ENCODE measurements at places on chromosomes 3 and 15. TPM values are rescaled to one million over a fixed set of nuclear protein-coding genes. Genes with fewer than 3 reads are reported as not detected.

ARPIN gene
- total RNA-seq = 6.6 TPM

TTLL13 gene
- not detected for total RNA-seq

SAMMSON gene
- not detected for total RNA-seq

SEMA6D gene
- 3.0 TPM for total RNA-seq

SCN11A gene
- total RNA-seq = not detected

TEX55 gene
- total RNA-seq = not detected

DNA sequence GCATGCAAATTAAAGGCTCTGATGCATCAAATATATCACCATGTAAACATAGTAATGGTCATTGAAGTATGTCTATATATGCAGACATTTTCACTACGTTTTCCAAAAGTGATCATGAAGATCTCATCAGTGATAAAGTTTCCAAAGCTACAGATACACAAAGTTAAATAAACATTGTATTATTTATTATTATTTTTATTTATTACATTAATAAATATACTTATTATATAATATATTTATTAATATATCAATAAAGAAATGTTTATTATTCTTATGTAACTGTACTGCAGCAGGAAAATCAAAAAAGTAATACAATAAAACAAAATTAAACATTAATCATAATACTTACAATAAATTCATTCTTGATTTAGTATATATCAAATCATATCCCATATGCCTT is 791.2 kb downstream of the GBE1 start:
- no peak for DNase-seq

DNA sequence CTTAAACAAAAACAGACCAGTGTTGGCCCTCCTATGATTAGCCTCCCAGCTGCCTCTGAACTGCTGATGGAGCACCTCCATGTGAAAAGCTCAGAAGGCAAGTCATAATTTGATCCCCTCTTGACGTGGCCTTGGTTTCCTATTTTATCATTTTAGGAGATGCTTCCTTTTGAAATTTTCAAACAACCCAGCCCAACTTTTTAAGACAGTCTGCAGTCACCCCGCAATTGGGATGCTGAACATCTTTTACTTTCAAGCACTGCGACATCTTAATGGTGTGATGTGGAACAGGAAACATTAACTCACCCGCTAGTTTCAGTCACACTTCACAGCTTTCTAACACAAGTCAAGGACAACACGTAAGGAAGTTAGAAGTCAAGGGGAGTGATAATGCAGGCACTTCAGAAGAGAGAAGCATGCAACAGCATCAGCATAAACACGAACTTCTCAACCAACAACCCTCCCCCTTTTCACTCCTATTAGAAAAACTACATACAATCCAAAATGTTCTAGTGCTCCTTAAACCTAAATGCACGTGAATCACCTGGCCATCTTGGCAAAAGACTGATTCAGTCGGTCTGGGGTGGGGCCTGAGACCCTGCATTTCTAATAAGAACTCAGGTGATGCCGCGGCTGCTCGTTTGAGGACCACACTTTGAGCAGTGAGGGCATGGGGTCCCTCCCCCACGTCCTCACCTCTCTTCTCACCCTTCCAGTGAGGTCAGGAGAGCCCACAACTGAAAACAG is 161.5 kb downstream of the FOXP1 start:
- no peak for DNase-seq

- no peak for DNase-seq
These were observed 28.8 kb downstream of the WNT5A start for GRCh38 chr3:55458181-55458790.

- DNase-seq = no peak
These were observed 8.8 kb upstream of the NMD3 start for GRCh38 chr3:161212171-161212771.

- DNase-seq = no peak
These were observed 30.9 kb downstream of the GOLM2 start for GRCh38 chr15:44319385-44319784.

DNA sequence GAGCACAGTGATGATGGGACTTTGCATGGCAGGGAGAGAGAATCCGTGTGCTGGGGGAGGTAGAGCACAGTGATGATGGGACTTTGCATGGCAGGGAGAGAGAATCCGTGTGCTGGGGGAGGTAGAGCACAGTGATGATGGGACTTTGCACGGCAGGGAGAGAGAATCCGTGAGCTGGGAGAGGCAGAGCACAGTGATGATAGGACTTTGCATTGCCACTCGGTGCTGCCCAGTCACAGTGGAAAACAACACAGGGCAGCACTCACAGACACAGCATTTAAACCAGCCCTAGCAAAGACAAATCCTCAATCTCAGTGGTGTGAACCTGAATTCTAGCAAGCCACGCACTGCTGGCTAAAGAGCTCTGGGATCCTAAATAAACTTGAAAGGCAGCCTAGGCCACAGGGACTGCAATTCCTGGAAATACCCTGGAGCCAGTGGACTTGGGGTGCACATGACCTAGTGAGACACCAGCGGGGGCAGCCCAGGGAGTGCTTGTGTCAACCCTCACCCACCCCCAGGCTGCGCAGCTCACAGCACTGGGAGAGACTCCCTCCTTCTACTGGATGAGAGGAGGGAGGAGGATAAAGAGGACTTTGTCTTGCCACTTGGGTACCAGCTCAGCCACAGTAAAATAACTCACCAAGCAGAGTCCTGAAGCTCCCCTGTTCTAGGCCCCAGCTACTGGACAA is 23.4 kb upstream of the TNK2 start:
- DNase-seq = no peak

DNA sequence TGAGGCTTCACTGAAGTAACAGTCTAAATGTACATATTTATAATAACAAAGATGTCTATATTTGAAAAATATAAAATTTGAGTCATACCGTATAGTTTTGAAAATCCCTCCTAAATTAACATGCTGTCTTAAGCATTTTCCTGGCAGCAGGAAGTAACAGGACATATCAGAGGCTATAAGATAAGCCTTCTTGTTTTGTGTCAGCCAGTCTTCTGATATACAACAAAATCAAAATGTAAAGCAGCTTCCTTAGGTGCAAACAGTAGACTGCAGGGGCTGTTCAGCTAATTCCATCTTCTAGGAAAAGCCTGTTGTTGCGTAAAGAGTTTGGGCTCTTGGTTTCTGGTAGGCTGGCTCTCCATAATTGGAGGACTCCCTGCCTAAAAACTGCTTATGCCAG is 56.0 kb downstream of the P3H2 start:
- DNase-seq = no peak

- no peak for DNase-seq
These were observed 51.7 kb downstream of the TAFA4 start for GRCh38 chr3:68880632-68881031.

GRCh38 chr3:108031895-108032294 is 58.9 kb downstream of the CD47 start:
- no peak for DNase-seq

DNA sequence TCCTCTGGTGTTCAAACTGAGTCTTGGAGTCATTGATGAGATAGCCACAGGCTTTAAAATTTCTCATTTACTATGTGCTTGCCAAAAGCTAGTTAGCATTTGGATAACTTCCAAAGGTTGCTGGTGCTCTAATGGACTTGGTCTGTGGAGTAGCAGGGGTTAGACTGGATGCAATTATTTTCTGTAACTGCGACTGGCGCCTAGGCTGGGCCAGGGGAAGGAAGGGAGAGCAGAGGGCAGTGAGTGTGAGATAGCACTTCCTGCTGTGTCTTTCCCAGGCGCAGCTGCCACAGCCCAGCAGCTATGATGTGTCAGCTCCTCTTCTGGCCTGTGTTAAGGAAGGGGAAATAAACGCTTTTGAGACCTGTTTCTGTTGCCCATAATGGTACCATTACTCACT is 98.6 kb downstream of the MYRIP start:
- no peak for DNase-seq

DNA sequence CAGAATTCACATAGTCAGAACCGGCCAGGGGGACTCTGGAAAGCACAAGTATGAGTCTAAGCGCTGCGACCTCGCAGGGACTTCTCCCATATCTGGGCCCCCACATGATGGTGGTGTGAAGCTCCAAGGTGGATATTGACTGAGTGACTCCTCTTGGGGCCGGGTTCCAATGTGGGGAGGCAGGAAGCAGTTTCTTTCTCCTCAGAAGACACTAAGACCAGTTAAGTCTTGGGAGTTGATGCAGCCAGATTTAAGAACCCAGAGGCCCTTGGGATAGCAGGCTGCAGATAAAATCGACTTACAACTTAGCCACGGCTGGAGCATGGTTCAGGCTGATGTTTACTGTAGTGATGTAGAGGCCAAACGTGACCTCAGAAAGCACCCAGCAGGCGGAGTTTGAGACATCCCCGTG is 55.4 kb upstream of the KLF13 start:
- no peak for DNase-seq

GRCh38 chr15:81747482-81747881 is 298.3 kb downstream of the MEX3B start:
- no peak for DNase-seq

DNA sequence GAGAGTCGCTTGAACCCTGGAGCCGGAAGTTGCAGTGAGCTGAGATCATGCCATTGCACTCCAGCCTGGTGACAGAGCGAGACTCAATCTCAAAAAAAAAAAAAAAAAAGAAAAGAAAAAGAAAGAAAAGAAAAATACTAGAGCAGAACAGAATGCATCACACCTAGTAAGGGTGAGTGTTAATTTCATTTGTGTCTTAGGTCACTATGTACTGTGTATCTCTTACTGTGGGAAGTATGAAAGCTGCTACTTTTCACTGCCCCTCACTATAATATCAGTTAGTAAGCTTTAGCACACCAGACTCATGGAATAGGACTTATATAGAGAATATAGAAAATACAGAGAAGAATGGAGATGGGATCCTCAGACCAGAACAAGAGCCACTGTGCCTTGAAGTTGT is 45.9 kb upstream of the RASA2 start:
- no peak for DNase-seq

DNA sequence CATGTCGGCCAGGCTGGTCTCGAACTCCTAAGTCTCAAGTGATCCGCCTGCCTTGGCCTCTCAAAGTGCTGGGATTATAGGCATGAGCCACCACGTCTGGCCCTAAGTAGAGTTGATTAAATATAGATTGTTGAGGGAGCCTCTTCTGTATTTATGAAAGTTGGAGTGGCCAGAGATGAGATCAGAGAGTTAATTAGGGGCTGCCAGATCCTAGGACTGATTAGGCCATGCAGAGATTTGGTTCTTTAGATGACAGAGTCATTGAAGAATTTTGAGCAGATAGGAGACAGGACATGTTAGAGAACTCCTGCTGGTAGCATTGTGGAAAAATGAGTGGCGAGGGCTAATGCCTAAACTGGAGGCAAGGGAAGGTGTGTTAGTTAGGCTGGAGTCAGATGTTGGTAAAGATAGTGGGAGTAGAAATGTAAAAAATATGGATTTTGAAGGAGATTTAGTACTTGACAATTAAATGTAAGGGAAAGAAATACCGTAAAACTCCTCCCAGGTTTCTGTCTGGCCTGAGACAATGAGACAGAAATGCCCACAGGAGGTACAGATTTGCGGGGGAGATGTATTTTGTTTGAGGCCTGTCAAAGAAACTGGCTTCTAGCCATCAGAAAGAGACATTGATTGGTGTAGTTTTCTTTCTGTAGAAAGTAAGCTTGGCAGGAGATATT is 23.4 kb downstream of the SACM1L start:
- DNase-seq = no peak

- DNase-seq = no peak
These were observed 12.7 kb upstream of the FAM240A start for GRCh38 chr3:46599590-46599989.

DNA sequence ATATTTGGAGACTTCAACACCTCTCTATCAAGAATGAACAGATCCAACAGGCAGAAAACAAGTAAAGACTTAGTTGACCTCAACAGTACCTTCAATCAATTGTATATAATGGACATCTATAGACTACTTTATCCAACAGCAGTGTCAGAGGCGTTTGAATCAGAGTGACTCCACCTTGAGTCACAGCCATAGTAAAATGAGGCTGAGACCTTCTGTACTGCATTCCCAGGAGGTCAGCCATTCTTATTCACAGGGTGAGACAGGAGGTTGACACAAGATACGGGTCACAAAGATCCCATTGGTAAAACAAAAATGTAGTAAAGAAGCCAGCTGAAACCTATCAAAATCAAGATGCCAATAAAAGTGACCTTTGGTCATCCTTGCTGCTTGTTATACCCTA is 299.8 kb downstream of the CNTN3 start:
- DNase-seq = no peak

GRCh38 chr3:120908795-120909601 is 993 bp downstream of the STXBP5L start:
- no peak for DNase-seq

DNA sequence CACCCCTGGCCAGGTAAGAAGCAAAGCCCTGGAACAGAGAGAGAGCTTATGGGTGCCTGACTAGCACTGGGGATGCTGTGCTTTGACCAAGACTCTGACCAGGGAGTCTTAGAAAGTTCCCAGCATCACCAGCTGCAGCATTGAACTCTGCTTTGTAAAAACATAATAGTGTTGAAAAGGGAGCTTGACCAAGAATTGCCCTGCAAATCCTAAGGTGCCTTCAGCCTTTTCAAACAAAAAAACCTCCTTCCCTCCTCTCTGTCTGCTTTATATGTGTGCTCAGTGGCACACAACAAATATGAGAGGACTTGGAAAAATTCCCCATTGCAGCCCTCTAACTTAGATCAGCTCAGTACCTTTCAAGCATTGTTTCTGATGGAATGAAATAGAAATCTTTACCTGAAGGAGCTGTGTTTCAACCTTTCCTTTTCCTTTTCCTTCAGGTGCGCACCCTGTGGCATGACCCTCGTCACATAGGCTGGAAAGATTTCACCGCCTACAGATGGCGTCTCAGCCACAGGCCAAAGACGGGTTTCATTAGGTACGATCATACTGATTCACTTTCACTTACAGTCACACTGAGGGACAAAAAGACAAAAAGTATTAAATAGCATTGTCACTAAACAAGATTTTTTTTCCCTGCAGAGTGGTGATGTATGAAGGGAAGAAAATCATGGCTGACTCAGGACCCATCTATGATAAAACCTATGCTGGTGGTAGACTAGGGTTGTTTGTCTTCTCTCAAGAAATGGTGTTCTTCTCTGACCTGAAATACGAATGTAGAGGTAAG is 13.0 kb downstream of the THBS1 start:
- no peak for DNase-seq

GRCh38 chr3:146342989-146343388 is 92.1 kb upstream of the PLSCR4 start:
- no peak for DNase-seq

- no peak for DNase-seq
These were observed 955 bp downstream of the CDCP1 start for GRCh38 chr3:45145223-45145622.
